ENCODE measurements at places on chromosomes 12 and 14. TPM values are rescaled to one million over a fixed set of nuclear protein-coding genes. Genes with fewer than 3 reads are reported as not detected.

Gene KRT80
- not detected for total RNA-seq

Gene EVL
- total RNA-seq = 926 TPM

Gene KRT79
- total RNA-seq = not detected

Gene HRK
- total RNA-seq = not detected

DNA sequence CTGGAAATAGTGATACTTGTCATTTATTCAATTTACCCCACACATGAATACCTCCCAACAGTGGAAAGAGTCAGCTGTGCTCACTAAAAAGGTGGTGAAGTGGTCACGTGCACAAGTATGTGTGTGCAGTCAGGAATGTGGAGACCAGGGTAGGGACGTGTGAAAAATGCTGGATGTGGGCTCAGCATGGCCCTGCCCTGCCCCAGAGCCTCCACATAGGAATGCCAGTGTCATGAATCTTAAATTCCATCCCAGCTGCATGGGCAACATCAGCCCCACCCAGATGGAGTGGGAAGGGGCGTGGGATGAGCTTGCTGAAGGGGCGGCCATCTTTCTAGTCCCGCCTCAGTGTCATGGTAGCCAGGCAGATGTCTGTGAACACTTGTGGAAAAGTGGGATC lies 87.7 kb downstream of the C12orf75 start:
- no peaks in the 10 kb centered on the region for H3K36me3 ChIP-seq
- H3K4me3 ChIP-seq = no peak overlapping the region
- H3K4me1 ChIP-seq = no peaks in the 10 kb centered on the region
- peaks cover 6% of the 10 kb centered on the region for H3K27me3 ChIP-seq
- DNase-seq = no peak

DNA sequence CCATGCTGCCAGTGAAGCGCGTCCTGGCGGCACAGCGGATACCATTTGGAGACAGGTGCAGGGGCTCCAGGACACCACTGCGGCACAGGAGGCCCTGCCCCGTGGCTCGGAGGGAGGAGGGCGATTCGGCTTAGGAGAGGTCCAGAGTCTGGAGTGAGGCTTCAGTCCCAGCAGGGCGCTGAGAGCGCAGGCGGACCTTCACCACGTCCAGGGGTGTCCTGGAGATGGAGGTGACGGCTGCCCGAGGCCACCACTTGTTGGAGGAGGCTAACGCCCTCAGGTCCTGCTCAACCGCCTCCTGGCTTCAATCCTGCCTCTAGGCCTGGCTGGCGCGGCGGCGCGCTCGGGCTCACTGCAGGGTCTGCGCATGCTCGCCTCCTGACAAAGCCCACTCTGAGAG lies 45.7 kb downstream of the EIF2S3B start:
- peaks cover 34% of the 10 kb centered on the region for H3K4me1 ChIP-seq
- H3K27me3 ChIP-seq = no peaks in the 10 kb centered on the region
- DNase-seq = no peak
- no peak overlapping the region for H3K4me3 ChIP-seq

- peaks cover 66% of the 10 kb centered on the region for H3K36me3 ChIP-seq
- peak overlapping the region; percentile 86 for H3K4me3 ChIP-seq
- H3K27me3 ChIP-seq = no peaks in the 10 kb centered on the region
- H3K4me1 ChIP-seq = peaks cover 51% of the 10 kb centered on the region
- peak overlapping the region; percentile 100 for H3K27ac ChIP-seq
Observed at GRCh38 chr12:57518920-57519795, 1.2 kb downstream of the DDIT3 start.

GRCh38 chr12:128982933-128983332 lies 129.7 kb downstream of the GLT1D1 start:
- peaks cover 4% of the 10 kb centered on the region for H3K27me3 ChIP-seq
- no peak overlapping the region for H3K27ac ChIP-seq
- DNase-seq = no peak
- no peak overlapping the region for H3K4me3 ChIP-seq
- H3K4me1 ChIP-seq = no peaks in the 10 kb centered on the region

All from activated CD8-positive, alpha-beta T cell treated with anti-CD3 and anti-CD28 coated beads, Interleukin-2, amount 10 ng/mL, durations not matched to agents 7 days and 5 days (primary cell).